Activated gamma-delta T cell treated with Interleukin-2 at 50 U/mL for 16 hours (primary cell): ENCODE measurements at places on chromosomes 4 and X.
A peak's percentile ranks its signal among the peaks of the same experiment; 100 is the strongest.

DNA sequence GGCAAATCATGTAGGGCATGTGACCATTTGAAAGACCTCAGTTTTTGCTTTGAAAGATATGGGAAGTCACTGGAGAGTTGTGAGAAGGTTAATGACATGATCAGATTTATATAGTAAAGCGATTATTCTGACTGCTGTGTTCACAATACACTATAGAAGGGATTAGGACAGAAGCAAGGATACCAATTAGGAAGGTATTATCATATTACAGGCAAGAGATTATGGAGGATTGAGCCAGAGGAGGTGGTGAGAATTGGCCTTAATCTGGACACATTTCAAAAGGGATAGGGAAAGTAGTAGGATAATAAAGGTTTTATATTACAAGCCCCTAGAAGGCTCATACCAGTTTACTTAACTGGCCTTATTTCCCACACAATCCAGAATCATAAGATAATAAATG lies 124.9 kb upstream of the POF1B start:
- DNase-seq, result no peak

- no peak for DNase-seq
Measured at GRCh38 chr4:159269956-159270355, 167.1 kb downstream of the RAPGEF2 start.

DNA sequence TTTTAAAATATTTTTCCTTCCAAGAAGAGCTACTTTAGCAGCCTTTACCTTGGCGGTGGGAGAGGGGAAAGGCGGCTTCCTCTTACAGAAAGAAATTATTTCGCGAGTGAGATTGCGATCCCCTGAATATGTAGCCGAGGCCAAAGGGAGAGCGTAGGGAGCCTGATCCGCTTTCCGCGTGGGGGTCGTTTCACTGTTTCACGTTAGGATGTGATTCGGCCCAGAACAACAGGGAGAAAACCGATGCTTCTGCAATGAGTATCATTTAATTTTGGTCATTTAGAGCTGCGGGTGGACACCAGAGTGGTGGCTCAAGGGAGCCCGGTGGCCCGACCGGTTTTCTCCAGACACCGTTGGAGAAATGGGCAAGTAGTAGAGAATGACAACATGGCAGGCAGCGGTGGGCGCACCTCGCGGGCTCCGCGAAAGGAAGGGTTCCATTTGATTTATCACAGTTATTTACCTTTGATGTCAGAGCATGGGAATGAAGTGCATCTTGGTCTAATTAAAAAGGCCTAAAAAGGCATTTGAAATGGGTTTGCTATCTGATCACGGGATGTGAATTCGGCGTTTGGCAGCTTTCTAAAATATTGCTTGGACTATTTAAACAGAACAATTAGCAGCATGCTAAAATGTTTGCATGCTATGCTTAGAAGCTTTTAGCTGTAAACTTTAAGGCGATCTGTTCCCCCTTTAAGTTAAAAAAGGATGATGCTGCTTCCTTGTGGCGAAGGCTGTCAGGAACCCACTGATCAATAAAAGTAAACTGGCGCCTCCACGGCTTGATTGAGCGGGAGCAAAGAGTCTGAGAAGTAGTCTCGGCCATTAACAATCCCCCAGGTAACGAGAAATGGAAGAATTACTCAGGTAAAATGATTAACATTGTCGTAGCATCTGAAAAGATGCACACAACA lies 2.0 kb upstream of the PCDH19 start:
- no peak for DNase-seq

- no peak for DNase-seq
Measured at GRCh38 chr4:76059750-76060149, 14.8 kb upstream of the ART3 start.

- DNase-seq, result no peak
Measured at GRCh38 chr4:168453146-168453545, 27.1 kb downstream of the DDX60L start.

DNA sequence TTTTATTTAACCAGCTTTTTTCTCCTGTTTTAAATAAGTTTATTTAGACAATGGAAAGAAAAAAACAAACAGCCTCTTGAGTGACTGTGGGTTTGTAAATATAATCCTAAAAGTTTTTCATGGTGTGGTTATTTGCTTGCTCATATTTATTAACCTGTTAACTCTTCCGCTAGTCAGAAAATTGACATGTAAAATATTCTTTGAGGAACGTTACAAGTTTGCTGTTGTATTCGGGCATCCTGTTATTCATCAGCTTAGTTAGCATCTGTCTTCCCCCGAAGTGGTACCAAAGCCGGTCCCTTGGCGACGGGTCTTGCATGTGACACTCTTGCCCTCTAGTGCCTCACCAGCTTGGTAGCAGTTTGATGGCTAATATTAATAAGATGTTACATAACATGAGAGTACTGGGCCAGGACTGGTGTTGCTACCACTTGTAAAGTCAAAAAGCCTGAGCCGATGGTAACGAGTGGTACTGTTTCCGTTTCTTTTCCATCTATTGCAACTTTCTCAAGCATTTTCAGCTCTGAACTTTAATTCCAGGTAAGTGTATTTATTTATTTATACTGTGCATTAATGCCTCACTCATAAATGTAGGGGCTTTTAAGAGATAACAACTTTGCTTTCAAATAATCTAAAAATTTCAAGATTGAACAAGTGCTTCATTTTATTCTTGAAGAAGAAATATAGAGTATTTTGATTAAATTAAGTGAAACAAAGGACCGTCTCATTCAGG lies at the start of gene NDST3:
Gene NDST3 (plus strand): TSS at position 434 of the 733 bp plus-strand sequence. CDS start 19,425 bp downstream, outside the sequence.
- no peak for DNase-seq

DNA sequence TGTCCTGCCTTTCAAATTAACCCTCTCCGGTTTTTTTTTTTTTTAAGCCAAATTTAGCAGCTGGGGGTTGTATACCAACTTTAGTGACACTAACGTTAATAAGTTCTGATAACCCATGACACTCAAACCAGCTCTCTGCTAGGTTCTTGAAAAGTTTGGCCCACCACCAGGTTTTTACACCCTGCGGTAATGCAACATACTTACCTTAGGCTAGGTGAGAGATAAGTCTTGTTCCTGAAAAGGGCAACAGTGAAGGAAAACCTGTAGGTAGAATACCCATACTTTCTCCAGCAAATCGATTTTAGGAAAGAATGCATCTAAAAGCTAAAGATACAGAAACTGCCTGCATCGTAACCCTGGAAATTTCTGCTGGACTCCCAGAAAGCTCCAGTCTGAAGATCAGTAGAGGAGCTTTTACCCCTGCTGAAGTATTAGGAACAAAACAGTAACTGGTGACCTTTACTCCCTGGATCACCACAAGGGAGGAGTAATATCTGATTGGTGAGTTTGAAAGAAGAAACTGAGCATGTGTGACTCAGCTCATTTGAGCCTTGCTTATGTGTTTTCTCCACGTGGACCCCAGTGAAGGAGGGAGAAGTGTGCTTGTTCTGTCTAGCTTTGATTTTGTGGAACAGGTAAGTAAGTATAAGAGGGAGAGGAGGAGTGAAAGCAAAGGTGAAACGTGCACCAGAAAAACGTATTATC lies 34.4 kb upstream of the COX18 start:
- no peak for DNase-seq

DNA sequence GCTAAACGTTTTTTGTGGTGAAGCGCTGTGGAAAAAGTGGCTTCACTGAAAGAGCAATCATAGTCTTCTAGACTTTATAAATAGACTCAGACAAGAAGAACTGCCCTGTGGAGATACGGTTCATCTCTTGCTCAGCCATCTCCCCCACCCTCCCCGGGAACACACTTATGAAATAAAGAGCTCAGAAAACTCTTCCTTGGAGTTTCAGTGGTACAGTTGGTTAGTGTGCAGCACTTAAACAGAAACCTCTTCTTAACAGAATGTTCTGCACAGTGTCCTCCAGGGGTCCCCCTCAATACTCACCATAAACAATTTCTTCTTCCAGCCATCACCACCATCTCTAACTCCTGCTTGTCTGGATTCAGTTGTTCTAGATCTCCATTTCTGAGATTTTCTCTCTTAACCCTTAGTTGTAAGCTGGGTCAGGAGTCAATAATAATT lies 313.0 kb downstream of the ARHGAP10 start:
- no peak for DNase-seq

DNA sequence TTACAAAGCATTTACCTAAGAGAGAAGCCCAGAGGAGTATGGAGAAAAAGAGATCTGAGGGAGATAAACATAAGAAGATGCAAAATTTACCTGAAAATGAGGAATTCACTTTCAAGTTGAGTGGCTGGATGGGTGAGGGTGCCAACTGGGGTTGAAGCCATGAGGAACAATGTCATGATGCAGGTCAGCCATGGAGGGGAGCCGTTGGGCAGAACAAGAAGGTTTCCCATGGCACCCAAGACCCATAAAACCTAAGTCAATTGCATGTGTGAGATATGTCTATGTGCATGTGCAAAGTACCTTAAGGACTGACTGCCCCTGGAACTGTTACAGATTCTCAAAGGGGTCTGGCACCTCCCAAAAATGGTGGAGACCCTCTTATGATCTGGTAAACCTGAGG lies 46.6 kb upstream of the PRRG1 start:
- no peak for DNase-seq

DNA sequence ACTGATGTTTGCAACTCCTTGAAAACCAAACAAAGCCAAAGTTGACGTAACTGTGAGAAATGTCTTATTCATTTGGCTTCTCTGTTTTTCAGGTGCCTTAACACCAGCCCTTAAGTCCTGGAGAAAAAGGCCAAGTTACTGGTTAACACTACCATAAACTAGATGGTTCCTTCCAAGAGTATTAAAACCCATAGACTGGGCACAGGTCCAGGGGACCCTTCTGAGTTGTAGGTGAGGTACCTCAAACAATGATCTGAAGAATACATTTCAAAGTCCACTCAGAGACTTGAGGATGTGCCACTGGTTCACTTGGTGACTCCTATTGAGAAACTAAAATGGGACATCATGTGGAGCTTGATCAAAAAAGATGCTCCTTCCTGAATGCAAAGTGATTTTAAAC lies 87.0 kb downstream of the NKX6-1 start:
- no peak for DNase-seq

DNA sequence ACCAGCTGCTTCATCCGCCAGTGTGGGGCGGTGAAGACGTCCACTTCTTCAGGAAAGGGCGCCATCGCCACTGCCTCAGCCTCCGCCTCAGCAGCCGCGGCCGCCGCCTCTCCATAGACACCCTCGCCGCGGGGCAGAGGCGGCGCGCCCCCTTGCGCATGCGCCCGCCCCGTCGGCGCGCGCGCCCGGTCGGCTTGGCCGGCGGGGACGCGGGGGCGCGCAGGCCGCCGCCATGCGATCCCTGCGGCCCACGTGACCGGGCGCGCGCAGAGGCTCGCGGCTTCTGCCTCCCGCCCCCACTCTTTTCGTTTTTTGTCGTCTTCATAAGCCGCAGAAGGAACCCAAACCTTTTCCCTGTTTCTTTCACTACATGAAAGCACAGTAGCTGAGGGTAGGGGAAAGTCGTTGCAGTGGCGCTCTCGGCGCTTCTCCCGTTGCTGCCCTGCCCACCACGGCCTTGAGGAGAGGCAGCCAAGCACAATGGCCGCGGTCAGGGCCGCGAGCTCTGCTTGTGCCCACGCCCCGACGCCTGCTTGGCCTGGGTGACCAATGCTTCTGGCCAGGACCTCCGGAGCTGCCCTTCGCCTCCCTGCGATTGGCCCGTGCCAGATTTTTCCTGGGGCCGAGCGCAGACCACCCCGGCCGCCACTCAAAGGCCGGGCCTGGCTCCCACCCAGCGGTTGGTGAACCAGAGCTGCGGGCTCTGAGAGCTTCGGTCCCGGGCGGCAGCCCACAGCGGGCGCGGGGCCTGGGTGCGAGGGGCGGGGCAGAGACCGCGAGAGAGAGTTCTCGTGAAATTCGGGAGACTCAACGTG lies at the start of gene FBXL5:
Gene FBXL5 (minus strand): TSS at position 135 of the 815 bp plus-strand sequence. CDS start 70 bp downstream, at position 65.
- DNase-seq, result peak; percentile 73

GRCh38 chrX:50448565-50448964 lies 22.1 kb downstream of the DGKK start:
- DNase-seq, result no peak

DNA sequence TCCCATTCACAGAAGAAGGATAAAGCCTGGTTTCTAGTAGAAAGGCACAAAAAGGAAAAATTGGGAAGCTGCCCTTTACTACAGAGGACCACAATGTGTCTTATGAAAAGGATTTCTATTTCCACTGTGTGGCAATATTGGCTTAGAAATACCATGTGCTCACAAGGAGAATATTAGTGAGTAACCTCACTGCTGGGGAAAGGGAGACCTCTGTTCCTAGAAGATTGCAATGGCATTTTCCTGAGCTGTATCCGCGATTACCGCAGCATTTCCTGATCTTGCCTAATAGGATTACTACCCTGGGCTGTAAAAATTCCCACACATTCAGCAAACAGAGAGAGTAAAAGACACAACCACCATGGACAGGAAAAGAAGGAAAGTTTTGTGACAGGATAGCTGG lies 308.8 kb upstream of the TECRL start:
- no peak for DNase-seq

GRCh38 chr4:177480795-177481194 lies 38.6 kb upstream of the AGA start:
- no peak for DNase-seq

GRCh38 chr4:148030193-148030873 lies 298.4 kb downstream of the ARHGAP10 start:
- DNase-seq, result no peak

GRCh38 chr4:143260750-143261149 lies 75.9 kb upstream of the GAB1 start:
- DNase-seq, result no peak

DNA sequence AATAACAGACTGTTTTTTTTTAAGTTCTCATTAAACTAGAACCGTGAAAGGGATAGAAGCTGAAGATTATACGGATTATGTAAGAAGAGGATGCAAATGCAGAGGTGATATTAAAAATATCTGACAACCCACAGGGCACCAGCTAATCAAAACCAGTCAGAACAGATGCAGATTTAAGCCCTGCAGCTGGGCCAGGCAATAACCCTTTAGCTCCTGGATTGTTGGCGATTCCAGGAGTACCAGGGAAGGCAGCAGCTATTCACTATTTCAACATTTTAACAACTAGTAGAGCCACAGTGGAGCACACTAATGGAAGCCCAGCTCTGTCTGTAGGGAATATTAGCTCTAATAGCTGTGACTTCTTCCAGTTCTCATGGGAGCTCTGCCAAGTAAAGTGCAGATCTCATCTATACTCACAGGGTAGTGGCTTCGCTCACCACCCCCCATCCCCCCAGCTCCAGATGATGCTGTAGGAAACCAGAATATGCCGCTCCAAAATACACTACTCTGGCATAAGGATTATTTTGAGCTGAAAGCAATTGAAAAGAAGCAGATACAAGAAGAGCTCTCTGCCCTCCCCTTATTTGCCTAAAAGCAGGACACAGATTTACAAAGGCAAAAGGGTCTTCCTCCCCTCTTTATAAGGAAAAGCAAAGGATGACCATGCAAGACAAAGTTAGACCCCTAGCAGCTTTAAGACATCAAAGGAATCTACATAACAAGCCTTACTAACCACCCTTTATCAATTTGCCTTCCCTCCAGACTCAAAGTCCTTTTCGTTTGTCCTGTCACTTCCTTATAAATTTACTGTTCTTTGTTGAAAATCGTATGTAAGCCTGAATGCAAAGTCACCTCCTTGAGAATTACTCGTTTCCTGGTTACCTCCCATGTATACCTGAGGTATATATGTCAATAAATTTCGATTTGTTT lies 13.7 kb downstream of the SCD5 start:
- DNase-seq, result no peak

DNA sequence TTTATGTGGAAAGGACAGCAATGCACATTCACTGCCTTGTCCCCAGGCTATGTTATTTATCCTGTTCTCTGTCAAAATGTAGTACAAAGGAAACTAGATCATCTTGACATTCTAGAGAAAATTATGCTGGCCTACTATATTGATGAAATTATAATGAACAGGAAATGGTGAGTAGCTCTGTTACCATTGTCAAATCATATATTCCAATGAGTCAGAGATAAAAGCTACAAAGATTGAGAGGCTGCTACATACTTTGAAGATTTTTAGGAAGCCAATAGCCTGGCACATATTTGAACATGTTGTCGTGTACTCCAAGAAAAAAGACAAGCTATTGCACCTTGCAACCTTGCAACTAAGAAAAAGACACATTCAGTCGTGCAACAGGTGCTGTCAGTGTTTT lies 52.7 kb upstream of the TET2 start:
- DNase-seq, result no peak
